MCF 10A (cell line): ENCODE measurements at places on chromosomes 7 and 10.
A peak's percentile ranks its signal among the peaks of the same experiment; 100 is the strongest.

DNA sequence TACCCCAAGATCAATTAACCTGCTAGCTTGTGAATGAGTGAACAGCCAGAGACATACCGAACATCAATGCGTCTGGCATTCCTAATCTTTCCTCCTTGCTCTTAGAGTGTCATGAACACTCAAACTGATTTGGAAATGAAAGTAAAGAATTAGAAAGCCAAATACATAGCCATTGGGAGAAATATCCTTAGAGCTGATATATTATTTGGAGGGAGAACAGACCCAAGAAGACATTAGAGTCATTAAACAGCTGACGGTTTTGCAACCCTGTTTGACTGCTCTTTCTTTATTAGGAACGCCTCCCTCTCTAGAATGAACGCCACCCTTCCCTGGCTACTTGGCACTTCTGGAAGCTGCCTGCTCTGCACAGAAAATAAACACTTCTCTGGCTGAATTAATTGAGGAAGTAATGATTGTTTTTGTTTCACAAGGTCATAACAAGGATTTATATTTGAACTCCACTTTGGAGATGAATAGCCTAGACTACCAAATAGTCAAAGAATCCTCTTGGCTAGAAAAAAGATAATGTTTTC, 42.8 kb downstream of the CTTNBP2 start:
- DNase-seq, result no peak

- no peak for DNase-seq
Measured at GRCh38 chr10:48231699-48232315, 42.7 kb downstream of the FRMPD2 start.

DNA sequence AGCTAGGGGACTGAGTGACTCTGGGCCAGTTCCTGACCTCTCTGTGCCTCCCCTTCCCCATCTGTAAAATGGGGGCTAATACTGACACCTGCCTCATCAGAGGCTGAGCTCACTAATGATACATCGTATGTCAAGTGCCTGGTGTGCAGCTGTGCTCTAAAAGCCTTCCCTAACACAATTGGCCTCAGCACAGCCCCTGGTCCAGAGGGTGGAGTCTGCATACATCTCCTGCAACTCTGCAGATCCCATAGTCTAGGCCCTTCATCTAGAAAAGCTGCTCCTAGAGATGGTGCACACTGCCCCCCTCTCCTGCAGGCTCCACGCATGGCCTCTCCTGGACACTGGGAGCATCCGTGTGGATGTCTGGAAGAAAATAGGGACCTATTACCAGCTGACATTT, 255.0 kb downstream of the RPS24 start:
- DNase-seq, result no peak

DNA sequence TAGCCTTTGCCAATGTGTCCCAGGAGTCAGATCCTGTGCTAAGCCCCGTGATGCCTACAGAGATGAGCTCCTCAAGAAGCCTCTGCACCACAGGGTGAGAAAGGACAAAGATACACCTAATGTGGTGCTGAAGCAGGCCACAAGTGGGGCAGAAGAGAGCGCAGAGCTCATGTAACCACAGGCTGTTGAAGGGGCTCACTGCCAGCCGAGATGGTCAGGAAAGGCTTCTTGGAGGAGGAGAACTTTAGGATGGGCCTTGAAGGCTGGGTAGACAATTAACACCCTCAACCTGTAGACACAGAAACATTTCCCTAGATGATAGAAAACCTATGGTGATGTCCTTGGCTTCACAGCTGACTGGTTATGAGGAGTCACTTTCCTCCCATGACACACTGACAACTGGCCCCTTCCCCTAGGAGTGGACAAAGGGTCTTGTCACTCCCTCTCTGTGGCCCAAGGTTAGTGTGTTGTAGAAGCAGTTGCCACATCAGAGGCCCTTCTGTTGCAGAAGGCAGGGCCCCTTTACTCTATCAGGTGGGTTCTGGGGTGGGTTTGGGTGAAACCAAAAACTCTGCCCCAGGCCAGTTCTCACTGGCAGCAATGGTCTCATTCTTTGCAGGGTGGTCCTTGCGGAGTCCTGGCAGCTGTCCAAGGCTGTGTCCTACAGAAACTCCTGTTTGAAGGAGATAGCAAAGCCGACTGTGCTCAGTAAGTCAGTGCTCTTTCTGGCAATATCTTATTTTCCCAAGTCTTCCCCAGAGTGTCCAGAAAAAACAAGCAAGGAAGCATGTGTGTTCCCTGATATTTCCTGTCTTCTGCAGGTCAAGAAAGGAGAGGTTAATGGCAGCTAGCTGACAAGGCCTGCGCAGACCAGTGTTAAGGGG, 69.2 kb downstream of the MINDY4 start:
- DNase-seq, result no peak

DNA sequence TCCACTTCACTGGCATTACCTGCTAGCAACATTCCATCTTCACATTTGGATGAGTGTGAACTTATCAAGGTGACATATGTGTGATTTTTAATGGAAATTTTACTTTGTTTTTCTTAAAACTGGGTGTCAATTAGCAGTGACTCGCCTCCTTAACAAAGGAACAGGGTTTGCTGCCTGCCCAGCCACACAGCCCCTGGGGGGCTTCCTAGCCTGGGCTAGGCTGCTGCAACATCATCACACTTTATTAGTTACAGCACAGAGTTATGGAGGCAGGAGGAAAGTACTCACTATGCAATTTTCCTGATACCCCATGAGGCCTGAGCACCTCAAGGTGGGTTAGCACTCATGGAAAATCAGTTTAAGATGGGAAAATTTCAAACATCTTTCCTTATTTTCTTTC, 861.3 kb downstream of the NRG3 start:
- DNase-seq, result no peak

GRCh38 chr10:95445223-95445836, 115.8 kb downstream of the SORBS1 start:
- peak; percentile 84 for DNase-seq

DNA sequence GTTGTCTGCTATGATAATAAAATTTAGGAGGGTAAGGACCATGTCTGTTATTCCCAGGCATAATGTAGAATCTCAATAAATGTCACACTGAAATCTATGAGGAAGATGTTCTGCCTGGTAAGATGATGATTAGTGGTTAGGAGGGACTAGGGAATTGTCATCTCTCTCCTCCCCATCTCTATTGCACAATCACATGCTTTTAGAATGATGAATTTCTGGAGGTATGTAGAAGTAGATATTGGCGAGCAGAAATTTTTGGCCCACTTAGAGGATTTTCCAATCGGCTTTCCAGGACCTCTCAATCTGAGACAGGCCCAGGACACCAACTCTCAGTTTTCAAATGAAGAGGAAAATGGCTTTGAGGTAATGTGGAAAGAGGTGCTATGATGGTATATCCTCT, 2.0 kb upstream of the PITX3 start:
- peak; percentile 69 for DNase-seq

GRCh38 chr7:37363536-37364491, 84.8 kb downstream of the ELMO1 start:
- DNase-seq, result no peak

DNA sequence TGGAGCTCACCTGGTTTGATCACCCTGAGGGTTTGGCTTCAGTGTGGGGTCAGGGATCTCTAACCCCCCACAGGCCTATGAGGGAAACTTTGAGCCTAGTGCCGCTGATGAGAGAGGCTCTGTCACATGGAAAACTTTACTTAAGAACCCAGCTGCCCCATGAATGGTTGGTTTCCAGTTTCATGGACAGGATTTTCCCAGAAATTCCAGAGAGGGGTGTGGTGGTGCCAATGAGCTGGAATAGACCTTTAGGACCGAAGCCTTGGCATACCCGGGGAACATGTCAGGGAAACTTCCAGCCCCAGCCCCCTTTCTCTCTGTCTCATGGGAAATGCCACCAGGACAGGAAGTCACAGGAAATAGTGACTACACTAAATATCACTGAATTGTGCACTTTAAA, 36.9 kb downstream of the AKR1B1 start:
- DNase-seq, result peak; percentile 41

DNA sequence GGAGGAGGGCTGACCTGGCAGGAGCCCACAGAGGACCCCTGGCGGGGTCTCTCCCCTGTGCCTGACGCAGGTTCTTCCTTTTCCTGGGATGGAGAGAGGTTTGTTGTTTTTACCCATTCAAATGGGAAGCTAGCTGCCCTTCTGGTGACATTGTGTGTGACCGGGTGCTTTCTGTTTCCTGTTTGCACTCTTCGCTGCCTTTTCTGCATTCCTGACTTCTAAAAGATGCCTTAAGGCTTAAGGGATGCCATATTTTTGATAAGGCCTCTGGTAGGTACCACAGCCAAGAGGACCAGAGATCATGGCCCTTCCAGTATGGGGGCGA, 20.3 kb downstream of the ZNF783 start:
- DNase-seq, result no peak

GRCh38 chr10:68327889-68328786, 3.7 kb upstream of the HNRNPH3 start:
- peak; percentile 65 for DNase-seq

DNA sequence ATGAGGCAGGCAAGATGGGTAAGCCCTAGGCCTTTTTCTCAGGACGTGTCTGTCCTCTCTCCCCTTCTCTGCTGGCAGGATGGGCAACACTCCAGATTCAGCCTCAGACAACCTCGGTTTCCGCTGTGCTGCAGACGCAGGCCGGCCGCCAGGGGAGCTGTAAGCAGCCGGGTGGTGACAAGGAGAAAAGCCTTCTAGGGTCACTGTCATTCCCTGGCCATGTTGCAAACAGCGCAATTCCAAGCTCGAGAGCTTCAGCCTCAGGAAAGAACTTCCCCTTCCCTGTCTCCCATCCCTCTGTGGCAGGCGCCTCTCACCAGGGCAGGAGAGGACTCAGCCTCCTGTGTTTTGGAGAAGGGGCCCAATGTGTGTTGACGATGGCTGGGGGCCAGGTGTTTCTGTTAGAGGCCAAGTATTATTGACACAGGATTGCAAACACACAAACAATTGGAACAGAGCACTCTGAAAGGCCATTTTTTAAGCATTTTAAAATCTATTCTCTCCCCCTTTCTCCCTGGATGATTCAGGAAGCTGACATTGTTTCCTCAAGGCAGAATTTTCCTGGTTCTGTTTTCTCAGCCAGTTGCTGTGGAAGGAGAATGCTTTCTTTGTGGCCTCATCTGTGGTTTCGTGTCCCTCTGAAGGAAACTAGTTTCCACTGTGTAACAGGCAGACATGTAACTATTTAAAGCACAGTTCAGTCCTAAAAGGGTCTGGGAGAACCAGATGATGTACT, 13.1 kb downstream of the PHKG1 start:
- DNase-seq, result no peak
